ENCODE measurements at places on chromosomes 3 and 15.

- no peak for DNase-seq
Measured at GRCh38 chr3:11099306-11099705, 55.0 kb upstream of the HRH1 start.

DNA sequence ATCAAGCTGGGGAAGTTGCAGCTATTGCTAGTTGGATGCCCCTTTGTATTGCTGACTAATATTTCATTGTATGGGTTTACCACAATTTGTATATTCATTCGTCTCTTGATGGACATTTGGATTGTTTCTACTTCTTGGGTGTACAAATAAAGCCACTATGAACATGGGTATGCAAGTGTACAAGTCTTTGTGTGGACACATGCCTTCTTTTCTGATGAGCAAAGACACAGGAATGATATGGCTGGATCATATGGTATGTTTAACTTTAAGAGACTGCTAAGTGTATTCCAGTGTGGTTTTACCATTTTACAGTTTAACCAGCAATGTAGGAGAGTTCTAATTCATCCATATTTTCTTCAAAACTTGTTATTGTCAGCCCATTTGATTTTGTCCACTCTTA lies 32.2 kb downstream of the NECTIN3 start:
- DNase-seq: no peak

GRCh38 chr15:70195587-70196305 lies 98.0 kb upstream of the TLE3 start:
- DNase-seq: no peak

DNA sequence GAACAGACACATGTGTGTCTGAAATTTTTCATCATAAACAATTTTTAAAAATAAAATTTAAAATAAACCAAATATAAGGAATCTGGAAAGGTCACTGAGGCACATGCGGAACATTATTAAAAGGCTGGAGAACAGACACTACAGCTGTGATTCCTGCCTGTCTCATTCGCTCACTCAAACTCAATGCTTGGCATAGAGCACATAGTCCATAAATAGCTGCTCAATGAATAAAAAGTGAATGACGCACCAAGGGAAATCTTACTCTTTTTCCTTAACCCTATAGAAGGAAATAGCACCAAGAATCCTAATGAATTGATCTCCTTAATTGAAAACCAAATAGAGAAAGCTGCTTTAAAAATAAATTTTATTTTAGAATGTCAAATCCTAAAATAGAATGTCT lies 98.4 kb downstream of the FSIP1 start:
- DNase-seq: no peak

DNA sequence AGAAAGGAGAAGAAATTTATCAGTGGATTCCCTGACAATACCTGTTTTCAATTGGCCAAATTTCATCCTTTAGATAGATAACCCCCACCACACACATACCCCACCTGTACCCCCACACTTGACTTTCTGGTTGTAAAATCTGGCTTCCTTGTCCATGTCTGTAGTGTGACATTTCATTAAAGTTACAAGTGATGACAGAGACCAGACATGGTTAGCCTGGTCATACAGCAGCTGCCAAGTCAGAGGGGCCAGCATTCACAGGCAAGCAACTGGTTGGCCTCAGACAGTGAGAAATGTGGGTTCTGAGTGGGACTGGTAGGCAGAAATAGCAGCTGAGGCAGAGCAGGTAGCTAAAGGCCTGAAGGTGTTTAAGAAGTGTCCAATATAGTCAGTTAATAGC lies 238.6 kb upstream of the SOX14 start:
- DNase-seq: no peak

DNA sequence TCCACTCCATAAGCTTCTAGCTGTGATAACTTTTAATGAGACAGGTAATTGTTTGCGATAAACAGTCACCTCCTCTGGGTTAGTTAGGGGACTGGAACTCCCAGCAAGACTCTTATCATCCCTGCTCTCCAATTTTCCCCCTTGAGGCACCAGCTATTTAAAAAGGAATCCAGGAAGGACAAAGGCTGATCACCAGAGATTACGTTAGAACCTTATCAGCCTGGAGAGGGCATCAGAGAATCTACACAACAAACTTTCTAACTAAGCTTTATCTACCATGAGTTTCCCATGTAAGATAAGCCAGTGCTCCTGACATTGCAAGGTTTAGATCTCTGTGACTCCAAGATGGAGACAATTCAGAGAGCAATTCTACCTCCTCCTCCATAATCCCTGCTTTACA lies 31.3 kb downstream of the GPR176 start:
- DNase-seq: no peak

- DNase-seq: no peak
Measured at GRCh38 chr3:170635385-170635735, 49.5 kb upstream of the SLC7A14 start.

DNA sequence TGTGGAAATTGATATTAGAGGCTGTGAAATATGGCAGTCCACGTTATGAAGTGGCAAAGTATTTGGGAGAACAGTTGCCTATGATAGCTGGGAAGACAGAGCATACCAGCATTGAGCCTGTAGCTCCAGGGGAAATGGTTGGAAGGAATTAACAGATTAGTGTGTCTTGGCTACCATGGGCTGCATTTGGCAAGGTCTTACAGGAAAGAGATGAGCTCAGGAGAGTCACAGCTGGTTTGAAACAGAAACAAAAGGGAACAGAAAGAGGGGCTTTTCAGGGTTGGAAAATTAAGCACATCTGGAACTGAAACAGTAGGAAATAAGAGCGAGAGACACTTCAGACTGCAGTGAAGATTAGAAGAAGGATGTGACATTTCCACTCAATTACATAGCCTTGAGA lies 141.7 kb downstream of the FBLN2 start:
- no peak for DNase-seq

GRCh38 chr3:126855374-126855773 lies 127.5 kb upstream of the PLXNA1 start:
- DNase-seq: no peak

GRCh38 chr15:42123546-42123945 lies 29.2 kb upstream of the PLA2G4D start:
- no peak for DNase-seq

DNA sequence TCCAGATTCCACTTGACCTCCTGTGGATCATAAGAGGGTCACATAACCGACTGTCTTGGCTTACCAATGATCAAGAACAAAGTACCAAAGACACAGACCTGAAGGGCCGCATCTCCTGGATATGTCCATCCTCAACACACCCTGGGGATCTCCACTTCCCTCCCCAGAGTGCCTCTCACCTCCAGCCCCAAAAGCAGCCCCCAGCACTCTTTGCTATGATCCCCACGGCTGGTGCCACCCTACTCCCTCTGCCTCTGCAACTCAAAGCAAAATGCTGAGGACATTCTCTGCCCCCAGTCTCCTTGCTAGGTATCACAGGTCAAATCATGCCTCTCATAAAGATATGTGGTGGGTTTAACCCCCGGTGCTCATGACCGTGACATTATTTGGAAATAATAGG lies 32.7 kb downstream of the SLCO2A1 start:
- DNase-seq: no peak

- DNase-seq: no peak
Measured at GRCh38 chr15:42849836-42850235, 70.7 kb downstream of the TTBK2 start.

GRCh38 chr3:45983770-45984169 lies 11.9 kb downstream of the FYCO1 start:
- peak; percentile 56 for DNase-seq

DNA sequence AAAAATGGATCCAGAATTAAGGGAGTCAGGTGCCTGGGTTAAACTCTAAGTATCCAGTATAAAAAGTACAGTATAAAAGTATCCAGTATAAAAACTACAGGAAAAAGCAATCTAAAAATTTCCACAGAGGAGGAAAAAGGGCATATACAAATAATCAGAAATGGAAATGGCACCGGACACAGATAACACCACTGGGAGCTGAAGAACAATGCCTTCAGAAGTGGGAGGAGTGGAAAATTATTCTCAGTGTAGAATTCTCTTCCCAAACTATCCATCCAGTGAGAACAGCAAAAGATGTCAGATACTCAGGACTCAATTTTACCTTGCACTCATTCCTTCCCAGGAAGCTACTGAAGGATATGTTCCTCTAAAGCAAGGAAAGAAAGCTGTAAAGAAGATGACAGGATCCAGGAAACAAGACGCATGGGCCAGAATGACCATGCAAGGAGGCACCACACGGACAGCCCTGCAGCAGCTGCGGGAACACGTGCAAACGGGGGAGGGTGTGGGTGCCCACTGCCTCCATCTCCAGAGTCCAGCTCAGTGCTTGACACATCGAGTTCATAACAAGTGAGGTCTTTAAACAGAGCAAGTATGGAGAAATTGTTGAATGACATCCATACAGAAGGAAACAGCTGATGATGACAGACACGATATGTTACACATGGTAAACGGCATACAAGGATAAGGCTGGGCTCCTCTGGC lies 68.5 kb downstream of the CHSY1 start:
- DNase-seq: no peak

DNA sequence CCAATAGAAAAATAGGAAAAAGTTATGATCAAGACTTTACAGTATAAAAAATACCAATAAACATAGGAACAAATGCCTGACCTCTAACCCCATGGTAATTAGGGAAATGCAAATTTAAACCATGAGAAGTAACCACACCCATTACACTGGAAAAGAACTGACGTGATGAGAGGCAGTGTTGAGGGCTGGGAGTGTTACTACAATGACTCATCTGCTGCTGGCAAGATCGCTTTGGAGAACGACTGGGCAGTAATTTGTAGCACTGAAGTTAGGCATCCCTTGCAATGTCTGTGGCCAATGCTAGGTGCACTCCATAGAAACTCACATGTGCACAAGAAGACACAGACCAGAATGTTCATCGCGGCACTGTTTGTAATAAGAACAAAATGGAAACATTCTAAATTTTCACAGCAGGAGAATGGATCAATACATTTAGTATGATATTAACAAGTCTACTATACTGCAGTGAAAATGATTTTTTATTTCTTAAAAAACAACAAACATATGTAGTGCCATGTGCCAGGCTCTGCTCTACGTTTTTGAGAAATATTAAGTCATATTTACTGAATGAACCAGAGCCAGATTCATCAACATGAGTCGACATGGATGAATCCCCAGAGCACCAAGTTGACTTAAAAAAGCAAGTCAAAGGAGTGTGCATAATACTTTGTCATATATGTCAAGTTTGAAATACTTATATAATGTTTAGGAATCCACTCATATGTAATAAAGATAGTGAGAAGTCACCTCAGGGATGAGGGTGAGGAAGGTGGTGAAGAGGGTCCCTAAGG lies 37.6 kb upstream of the EPHB3 start:
- peak; percentile 22 for DNase-seq

DNA sequence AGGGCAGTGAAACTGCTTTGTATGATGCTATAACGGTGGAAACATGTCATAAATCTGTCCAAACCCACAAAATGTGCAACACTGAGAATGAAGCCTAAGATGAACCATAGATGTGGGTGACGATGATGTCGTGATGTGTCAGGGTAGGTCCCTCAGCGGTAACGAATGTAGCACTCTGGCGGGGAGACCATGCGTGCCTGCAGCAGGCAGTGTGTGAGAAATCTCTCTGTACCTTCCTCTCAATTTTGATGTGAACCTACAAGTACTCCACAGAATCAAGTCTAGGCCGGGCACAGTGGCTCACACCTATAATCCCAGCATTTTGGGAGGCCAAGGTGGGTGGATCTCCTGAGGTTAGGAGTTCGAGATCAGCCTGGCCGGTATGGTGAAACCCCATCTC lies 268.2 kb upstream of the LYSMD4 start:
- DNase-seq: no peak

- no peak for DNase-seq
Measured at GRCh38 chr15:92151741-92152140, 241.9 kb upstream of the ST8SIA2 start.

GRCh38 chr15:85527895-85528294 lies 147.5 kb downstream of the AKAP13 start:
- DNase-seq: no peak

DNA sequence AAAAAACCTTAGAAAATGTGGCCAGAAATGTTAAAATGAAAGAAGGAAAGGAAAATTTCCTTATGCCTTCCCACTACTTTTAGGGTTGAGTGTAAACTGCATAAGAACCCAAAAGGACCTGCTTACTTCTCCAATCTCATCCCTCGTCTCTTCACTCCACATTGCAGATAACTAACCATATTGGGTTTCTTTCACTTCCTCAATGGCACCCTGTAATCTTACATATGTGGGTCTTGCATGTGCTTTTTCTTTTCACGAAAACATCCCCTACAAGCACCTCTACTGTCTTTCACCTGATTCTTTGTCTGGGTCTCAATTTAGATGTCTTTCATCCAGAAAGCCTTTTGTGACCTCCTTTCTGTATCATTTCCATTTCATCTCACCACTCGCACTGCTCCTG lies 23.1 kb downstream of the EOMES start:
- DNase-seq: no peak

GRCh38 chr3:174439331-174440252 lies 419.5 kb upstream of the NAALADL2 start:
- no peak for DNase-seq
